ENCODE measurements at places on chromosomes 3 and 15.

DNA sequence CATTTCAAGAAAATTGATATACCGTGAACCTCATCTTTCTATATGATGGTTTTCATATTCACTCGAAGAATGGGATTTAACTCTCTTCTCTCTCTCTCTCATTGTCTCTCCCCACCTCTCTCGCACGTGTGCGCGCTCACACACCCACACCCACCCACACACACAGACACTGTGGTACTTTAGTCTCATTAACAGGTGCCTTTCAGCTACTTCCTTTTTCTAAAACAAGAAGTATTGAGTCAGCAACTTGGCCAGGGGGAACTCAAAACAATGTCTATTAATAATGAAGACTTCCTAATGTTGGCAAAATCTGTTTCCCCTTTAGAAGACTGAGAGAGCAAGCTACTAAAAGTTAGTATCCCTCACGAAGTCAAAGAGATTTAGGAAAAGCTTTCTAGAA, 150.7 kb downstream of the TMCO5A start:
- no peak for DNase-seq

DNA sequence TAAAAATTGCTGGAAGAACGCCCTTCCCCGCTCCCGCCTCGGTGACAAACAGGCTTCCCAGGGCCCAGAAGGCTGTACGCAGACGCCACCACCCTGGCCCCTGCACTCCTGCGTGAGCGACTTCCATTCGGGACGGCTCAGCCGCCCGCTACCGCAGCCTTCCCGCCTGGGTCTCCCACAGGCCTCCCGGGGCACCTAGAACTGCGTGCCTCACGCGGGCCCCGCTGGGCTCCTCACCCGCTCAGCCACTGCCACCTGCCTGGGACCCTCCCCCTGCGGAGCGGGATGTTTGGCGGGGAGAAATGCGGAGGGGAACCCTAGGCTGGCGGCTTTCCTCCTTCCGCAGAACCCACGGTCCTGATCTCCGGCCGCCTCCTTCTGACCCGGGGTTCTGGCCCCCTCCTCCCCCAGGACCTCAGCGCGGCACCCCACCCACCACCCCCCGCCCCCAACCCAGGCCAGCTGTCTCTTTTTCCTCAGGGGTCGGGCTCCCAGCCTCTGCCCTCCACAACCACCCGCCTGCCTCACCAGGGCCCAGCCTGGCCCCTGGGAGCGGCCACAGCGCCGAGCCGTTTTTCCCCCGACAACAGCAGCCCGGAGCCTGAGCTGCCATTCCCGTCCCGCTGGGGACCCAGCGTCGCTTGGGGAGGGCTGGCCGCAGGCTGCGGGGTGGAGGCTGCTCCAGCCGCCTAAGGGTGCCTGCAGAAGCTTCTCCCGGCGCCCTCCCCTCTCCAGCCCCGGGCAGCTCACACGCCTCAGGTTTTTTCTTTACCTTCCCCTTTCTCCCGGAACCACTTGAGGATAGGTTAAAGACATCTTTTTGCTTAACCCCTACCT, 27.6 kb upstream of the RAB7A start:
- DNase-seq, result no peak

DNA sequence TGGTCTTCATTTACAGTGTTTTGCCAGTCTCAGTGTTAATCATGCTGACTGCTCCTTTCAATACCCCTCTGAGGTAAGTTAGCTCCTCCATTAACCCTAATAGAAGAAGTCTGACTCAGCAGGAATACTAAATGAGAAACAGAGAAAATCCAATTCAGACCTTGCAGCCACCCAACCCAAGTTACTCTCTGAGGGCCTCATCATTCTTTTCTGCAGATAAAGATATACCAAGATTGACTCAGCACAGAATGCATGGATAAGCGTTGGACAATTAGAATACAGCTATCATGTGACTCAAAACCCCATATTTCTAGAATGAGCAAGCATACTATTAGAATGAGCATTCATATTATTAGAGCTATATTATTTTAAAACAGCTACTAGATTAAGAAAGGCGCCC, 389.1 kb upstream of the SGO1 start:
- DNase-seq, result no peak

DNA sequence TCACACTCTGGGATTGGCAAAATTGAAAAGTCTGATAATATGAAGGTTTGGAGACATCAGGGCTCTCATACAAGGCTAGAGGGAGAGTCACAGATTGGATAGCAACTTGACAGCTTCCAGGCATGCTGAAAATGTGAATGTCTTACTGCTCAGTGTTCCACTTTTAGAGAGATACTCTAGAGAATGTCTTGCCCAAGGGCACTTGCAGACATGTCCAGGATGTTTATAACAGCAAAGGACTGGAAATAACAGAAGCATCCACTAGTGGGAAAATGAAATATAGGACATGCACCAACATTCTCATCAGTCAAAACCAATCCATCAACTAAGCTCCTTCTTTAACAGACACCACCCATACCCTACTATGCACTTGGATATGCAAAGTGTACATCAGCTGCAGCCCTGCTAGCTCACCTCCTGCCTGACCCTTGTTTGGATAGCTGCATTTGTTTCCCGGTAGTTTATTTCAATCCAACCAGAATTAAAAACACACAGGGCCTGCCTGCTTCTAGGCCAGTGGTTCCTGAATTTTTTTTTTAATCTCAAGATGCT, 101.6 kb upstream of the ARHGEF3 start:
- no peak for DNase-seq

- no peak for DNase-seq
Measured at GRCh38 chr3:126152458-126152857, 27.9 kb downstream of the ALDH1L1 start.

- DNase-seq, result no peak
Measured at GRCh38 chr3:94525043-94525442, 462.2 kb downstream of the NSUN3 start.

DNA sequence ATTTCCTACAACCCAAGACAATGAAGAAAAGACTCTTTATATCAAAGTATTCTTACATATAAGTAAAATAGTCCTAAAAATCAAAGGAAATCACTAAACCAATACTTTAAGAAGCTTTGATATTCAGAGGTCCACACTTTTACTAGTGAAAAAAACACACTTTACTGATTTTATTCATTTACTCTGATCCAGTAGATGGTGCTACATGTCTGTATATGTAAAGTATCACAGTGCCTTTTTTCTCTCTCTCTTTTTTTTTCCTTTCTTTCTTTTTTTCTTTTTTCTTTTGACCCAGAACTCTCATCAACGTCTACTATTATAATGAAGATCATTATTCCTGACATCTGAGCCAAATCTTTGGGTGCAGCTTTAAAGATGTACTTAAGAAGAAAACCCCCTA, 10.8 kb upstream of the CCDC39 start:
- DNase-seq, result peak; percentile 15

DNA sequence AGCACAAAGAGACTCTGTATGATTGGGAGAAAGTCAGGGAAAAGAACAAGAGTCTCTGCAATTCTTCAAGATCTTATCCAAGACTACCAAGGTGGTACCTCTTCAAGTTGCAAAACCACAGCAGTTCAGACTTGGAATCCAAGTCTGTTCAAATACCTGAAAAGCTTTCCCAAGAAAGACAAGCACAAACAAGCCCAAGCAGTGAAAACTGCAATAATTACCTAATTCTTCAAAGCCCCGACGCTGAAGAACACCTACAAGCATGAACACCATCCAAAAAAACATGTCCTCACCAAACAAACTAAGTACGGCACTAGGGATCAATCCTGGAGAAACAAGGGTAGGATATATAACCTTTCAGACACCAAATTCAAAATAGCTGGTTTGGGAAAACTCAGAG, 299.3 kb upstream of the ALCAM start:
- no peak for DNase-seq

GRCh38 chr3:81741216-81741615, 20.2 kb downstream of the GBE1 start:
- no peak for DNase-seq

DNA sequence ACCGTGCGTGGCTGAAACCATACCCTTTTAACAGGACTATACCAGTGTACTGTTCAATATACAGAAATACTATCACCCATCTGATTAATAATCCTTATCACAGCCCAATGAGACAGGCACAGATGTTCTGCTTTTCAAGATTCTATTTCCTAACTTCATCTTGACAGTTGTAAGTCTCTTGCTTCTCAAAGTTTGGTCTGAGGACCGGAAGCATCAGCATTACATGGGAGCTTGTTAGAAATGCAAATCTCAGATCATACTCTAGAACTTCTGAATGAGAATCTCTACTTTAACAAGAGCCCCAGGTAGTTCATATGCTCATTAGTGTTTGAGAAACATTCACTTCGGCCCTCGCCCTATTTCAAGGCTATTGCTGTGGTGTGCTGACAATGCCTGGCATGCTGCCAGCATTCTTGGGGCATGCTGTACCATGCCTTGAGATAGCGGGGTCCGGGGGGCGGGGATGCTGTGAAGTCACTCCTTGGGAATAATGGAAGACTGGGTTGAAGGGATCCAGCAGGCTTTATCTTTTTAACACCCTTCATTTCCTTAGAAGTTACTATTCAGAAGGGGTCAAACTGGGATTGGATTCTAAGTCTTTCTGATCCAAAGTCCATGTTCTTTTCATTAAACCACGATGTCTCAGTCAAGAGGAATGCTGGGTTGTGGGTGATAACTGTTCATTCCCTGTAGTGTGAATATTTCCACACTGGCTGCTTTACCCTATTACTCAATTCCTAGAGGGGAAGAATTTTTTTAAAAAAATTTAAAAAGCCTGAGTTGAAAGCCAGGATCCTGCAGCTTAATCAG, 194.7 kb downstream of the LPP start:
- no peak for DNase-seq

DNA sequence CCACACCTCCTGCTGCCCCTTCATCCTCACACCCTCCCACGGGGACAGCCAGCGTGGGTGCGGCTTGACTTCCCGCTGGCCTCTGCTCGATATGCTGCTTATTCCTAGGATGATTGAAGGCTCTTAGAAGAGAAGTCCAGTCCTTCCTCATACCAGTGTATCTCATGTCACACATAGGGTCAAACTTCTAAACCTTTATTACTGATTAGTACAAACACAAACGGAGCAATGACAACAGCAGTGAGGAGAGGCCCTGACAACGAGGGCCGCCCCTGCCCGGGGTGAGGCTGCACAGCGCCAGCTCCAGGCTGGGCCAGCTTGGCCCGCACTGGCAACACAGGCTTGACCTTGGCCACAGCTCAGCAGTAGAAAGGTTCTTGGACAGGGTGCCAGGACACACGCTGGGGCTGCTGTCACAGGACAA, 3.7 kb downstream of the CIB1 start:
- DNase-seq, result no peak

DNA sequence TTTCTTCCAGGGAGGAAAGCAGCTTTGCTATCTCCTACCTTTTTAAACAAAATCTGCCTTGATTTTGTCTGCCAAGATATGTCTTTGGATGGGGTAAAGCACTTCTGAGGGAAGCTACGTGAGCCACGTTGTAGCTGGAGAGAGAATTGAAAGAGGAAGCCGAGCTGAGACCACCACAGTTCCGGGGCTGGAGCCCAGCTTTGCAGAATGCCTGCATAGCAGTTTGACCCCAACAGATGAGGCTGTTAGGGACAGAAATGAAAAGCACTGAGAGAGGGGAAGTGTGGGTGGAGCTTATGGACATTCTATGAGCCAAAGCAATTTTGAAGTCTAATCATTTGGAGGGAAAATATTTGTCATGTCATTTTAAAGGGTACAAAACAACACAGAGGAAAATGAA, 45.4 kb downstream of the LIPC start:
- DNase-seq, result no peak

DNA sequence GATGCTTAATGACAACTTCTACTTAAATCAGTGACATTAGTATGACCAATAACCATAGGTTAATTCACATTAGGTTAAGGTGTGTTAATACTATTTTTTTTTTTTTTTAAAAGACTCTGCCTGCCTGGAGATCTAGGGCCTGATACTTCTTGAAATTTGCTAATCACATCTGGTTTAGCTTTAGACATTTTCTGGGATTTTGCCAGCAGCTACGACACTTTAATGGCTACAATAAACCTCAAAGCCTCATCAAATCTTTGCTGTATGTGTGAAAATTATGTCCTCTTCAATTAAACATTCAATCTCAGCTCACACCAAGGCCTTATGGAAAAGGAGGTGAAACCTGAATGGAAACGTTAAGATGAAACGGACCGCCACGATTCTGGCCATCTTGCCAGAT, 167.9 kb downstream of the GREM1 start:
- DNase-seq, result no peak

DNA sequence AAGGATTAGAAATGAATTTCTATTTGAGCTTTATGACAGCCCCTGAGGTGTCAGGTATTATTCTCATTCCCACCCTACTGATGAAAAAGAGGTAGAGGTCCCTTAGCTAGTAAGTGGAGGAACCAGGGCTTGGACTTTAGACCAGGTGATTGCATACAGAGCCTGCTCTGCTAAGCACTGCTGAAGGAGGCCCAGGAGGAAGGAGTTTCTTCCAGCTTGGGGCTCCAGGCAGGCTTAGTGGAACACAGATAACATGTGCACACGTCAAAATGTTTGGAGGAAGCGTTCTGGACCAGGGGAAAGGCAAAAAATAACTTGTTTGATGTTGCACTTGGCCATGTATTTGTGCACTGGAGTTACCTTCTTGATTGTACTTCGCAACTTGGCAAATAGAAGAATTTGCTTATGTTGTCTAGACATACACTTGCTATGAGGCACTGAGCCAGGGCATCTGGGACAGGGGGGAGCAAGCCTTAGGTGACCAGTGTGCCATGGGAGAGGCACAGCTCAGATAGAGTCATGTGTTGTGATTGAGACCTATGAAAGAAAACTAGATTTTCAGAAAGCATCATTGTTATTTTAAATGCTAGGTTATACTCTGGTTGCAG, 22.4 kb downstream of the IFT122 start:
- DNase-seq, result no peak

- no peak for DNase-seq
Measured at GRCh38 chr3:41405466-41405865, 206.2 kb downstream of the CTNNB1 start.

DNA sequence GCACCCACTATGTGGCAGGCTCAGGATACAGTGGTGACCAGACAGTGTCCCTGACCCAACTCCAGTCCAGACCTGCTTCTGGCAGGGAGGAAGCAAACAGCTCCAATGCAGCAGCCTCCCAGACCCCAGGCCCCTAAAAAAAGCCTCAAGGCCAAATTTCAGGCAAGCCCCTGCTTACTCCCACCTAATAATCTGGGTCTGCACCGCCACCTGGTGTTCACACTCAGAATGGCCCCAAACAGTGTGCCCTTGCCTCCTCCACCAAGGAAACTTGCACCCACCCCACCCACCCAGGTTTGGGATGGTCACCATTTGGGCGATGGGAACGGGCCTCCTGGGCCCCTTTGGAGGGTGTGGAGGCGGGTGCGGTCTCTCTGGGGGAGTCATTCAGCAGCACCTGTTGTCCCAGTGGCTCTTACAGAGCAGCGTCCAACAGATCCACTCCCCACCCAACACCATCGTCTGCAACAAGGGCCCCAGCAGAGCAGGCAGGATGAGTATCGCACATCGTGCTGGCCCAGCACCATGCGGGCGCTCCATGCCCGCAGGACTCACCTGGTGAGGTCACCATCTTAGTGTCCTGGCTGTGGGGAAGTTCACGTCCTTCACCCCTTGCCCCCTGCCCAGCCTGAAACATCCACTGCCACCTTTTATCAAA, 17.3 kb downstream of the C3orf18 start:
- DNase-seq, result no peak

All from DMS 273 treated with DMSO at 0.1 percent for 48 hours (cell line).